ENCODE measurements at places on chromosomes 1 and 21.

GRCh38 chr1:226980565-226981385, 40.7 kb downstream of the COQ8A start:
- no peak for DNase-seq

GRCh38 chr1:17914987-17915386, 159.9 kb downstream of the ACTL8 start:
- no peak for DNase-seq

- DNase-seq: no peak
Observed at GRCh38 chr1:228400237-228400651, 6.4 kb downstream of the TRIM11 start.

DNA sequence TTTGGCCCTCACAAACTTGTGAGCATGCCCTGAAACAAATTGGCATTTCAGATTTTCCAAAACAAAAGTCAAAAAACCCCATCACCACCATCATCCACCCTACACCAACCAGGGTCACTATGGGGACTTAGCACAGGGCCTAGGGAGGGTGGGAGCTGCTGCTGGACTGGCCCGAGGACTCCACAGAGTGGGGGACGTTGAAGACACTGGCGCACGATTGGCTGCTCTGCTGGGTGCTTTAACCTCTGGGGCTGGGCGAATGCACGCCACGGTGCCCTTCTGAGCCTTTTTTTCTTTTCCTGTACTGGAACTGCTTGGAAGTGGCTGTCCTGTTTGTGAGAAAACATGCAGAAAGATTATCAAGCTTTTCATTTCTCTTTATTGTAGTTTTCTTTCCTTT, 92.8 kb downstream of the CD247 start:
- DNase-seq: no peak

DNA sequence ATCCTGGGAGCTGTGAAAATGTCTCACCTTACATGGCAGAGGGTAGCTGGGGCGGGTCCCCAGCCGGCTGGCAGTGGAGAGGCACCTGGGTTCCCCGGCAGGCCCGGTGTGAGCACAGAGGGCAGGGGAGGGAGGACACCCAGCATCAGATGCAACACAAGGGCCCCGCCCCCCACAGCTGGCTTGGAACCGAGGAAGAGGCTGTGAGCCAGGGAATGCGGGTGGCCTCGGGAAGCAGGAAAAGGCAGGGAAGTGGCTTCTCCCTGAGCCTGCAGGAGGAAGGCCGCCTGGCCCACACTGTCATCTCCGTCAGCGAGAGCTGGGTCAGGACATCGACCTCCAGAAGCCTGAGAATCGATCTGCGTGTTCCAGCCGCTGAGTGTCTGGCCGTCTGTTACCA, 87.3 kb downstream of the SIK1 start:
- DNase-seq: no peak

DNA sequence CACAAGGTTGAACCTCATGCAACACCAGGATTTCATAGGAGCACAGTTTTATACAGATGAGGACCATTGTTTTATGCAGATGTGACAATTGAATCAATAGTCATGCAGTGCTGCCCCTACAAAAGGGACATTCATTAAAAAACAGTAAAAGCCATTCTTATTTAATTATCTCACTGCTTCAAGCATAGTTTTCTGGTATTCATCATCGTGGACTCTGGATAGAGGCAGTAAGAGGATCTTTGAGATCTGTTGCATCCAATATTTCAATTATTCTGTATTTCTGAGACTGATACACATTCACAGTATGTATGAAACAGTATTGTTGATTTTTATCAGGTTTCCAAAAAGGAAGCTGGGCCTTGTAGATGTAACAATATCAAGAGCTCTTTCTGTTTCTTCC, 237.6 kb downstream of the RYR2 start:
- DNase-seq: no peak

DNA sequence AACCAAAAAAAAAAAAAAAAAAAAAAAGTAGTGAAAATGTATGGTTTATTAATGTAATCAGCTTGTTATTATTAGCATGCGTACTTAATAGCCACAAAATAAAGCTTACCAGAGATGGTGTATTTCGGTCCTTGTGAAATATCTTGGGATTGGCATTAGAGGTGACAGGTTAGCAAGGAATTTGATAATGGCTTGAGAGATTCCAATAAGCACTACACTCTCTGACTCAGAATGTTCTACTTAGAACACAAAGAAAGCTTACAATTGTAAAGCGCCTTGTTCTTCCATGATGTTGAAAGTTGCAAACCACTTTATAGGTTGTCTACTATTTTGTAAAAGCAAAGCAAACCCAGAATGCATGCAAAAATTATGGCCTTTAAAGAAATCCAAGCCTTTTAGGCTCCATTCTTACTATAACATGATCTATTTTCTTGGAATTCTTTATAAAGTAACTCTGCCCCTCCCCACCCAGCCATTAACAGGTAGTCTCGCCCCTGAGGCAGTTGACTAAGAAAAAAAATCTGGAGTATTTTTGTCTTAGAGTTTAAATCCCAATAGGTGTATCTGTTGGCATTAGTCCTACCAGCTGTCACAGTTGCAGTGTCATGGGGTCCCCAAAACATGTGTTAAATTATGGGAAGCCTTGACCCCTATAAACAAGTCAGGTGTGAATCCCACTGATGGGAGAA, 129.2 kb downstream of the DHRS3 start:
- no peak for DNase-seq

- DNase-seq: no peak
Observed at GRCh38 chr1:111085676-111086075, 54.2 kb downstream of the DRAM2 start.

DNA sequence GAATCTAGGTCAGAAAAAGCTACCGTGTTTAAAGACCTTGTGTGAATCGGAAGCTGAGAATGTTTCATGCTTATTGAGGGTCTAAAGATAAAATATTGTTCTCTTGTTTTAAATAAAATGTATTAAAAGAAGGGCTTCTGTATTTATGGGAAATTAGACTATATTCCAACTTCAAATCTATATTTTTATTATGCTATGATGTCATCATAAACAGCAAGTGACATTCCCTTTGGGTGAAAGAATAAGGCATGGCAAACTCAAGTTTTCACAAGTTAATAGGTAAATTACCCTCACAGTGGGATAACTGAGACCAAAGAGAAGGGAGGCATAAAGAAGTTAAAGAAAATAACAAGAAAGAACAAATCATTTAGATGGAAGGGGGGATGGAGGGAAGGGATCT, 333.8 kb upstream of the NR5A2 start:
- DNase-seq: no peak

DNA sequence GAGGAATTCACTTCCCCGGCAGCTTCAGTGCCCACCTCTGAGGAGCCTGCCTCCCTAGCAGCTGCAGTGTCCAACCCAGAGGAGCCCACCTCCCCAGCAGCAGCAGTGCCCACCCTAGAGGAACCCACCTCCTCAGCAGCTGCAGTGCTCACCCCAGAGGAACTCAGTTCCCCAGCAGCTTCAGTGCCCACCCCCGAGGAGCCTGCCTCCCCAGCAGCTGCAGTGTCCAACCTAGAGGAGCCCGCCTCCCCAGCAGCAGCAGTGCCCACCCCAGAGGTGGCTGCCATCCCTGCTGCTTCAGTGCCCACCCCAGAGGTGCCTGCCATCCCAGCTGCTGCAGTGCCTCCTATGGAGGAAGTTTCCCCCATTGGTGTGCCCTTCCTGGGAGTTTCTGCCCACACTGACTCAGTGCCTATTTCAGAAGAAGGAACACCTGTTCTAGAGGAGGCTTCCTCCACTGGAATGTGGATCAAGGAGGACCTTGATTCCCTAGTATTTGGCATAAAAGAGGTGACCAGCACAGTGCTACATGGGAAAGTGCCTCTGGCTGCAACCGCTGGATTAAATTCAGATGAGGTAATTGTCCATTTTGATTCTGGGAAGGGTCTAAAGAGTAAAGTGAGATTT, 77.4 kb upstream of the BMP8A start:
- no peak for DNase-seq

GRCh38 chr1:84166797-84167196, 22.7 kb downstream of the PRKACB start:
- DNase-seq: no peak
